C1 segment of cervical spinal cord (tissue), 14 donors: ENCODE measurements at places on chromosomes 1 and 21.

GRCh38 chr1:32273391-32274208, 18.3 kb upstream of the HDAC1 start:
- no peak for DNase-seq

GRCh38 chr1:181640956-181641355, 157.6 kb downstream of the CACNA1E start:
- DNase-seq, result no peak

GRCh38 chr1:203076031-203076511, 9.7 kb downstream of the MYOG start:
- no peak for DNase-seq

DNA sequence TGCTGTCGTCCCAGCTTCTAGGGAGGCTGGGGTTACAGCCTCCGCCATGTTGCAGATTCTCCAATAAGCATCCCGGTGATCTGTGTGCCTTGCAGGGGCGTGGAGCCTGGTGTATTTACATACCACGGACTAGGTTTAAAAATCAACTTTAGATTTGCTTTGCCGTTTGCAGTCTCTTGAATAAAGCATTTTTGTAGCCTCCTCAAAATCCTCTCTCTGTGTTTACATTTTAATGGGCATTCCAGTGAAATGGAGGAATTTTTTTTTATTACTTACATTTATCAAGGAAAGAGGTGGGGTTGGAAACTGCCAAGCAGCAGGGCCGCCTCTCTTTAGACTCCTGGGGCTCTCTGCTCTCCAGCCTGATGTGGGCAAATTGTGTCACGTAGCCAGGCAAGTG, 437.5 kb upstream of the VAMP3 start:
- no peak for DNase-seq

GRCh38 chr21:31222142-31222541, 121.9 kb downstream of the TIAM1 start:
- DNase-seq, result no peak

DNA sequence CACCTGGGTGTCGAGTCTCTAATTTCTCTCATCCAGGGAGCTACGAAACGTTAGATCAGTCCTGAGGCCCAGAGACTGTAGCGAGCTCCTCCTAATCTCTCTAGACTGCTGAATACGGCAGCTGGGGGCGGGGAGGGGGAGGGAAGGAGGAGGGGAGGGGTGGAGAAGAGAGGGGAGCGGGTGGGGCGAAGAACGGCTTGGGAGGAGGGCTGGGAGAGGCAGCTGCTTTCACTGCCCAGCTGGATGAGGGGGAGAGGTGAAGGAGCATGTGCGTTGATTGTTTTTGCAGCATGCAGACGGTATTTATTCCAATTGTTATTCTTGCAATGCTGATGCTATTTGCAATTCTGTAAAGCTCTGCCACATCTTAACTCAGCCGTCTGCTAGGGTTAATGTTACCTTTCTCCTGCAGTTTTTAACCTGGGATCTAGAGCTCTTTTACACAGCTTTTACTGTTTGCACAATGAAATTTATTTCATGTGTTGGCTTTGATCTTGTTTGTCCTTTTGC, 790 bp downstream of the DNAJC6 start:
- peak; percentile 54 for DNase-seq

- DNase-seq, result no peak
Observed at GRCh38 chr21:26815197-26815596, 30.0 kb downstream of the ADAMTS1 start.

- DNase-seq, result no peak
Observed at GRCh38 chr21:46080171-46081021, 17.5 kb upstream of the COL6A2 start.

- no peak for DNase-seq
Observed at GRCh38 chr1:162193815-162194214, 124.3 kb downstream of the NOS1AP start.

GRCh38 chr1:166080277-166080966, 86.4 kb downstream of the FAM78B start:
- DNase-seq, result no peak

DNA sequence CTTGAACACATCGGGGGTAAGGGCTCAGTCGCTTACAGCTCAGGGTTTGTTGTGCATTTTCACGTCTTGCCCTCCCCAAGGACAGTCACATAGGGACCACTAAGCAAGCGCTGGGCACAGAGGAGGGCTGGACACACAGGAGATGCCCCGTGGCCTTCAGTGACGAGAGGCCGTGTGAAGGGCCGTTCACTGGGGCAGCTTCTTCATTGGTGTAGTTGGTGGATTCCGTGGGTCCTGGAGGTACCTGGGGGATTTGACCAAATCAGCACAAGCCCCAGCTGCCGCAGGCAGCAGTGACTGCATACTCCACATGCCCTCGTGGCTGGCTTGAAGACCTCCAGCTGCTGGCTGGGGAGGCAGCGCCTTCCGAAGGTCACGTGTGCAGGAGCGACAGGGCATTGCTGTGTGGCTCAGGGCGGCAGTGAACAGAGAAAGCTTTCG, 100.8 kb upstream of the C1orf174 start:
- DNase-seq, result no peak

- no peak for DNase-seq
Observed at GRCh38 chr1:228212415-228212965, 4.6 kb downstream of the OBSCN start.

GRCh38 chr1:2288816-2289536, 60.9 kb downstream of the SKI start:
- DNase-seq, result no peak

GRCh38 chr1:86583593-86583992, 36.7 kb downstream of the CLCA4 start:
- DNase-seq, result no peak

GRCh38 chr1:75690547-75690946, 34.0 kb upstream of the ACADM start:
- DNase-seq, result no peak

- no peak for DNase-seq
Observed at GRCh38 chr1:34354367-34354766, 177.7 kb downstream of the C1orf94 start.

DNA sequence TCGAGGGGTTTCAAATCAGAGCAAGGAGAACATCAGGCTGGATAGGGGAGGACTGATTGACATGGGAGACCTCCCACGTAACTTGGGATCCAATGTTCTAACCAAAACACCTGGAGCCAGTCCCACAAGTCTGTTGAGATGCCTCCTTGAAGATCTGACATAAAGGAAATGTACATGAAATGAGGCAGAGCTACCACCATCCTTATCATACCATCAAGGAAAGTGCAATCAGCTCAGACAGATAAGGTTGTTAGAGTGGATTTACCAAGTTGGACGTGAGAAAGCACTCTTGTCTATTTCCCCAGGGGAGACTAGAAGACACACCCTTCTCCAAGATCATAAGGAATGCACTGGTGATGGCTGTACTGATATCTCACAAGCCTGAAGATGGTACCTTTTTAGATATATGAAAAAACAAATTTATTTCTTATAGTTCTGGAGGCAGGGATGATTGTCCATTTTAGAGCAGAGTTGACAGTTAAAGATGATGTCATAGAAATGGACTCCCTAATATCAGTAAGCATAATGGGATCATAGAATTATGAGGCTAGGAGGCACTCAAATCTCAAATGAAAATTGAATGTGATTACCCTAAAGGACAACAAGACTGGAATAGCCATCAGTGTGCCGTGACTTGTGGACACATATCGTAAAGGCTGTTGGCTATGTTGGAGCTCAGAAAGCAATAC, 129.1 kb upstream of the RAB4A start:
- no peak for DNase-seq

DNA sequence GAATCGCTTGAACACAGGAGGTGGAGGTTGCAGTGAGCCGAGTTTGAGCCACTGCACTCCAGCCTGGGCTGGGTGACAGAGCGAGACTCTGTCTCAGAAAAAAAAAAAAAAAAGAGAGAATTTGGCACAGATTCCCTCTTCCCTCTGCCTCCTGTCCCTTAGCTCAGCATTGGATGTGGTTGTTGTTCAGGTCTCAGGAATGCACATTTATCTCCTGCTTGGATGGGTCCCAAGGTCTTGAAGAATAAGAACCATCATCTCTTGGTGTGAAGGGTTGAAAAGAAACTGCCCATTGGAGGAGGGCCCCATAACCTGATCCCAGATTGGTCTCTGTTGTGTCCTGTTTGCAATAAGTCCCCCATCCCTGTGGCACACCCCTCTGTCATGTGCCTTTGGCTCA, 34.9 kb downstream of the UBIAD1 start:
- DNase-seq, result no peak

GRCh38 chr1:3463013-3463385, 8.5 kb downstream of the ARHGEF16 start:
- DNase-seq, result no peak

- no peak for DNase-seq
Observed at GRCh38 chr1:248914796-248915381, 8.9 kb downstream of the PGBD2 start.

GRCh38 chr1:36115931-36116330, 9.1 kb downstream of the COL8A2 start:
- no peak for DNase-seq

DNA sequence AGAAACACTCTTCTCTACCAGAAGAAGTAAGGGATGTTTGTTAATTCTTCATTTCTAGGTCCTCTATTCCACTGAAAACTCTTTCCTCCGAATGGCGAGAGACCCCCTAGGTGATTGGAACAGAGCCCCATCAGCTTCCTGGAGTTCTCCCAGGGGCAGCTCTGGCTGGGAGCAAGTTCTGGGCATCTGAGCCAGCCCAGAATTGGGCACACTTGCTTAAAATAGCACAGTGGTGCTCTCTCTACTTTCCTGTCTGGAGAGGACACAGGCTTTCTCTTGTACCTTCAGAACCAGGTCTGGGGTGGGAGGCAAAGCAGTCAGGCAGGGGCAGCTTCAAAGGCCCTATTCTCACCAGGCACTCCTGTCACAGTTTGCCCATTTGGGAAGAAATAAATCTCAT, 83.2 kb upstream of the CNTN2 start:
- no peak for DNase-seq

GRCh38 chr1:92957030-92957734, 4.1 kb downstream of the DIPK1A start:
- DNase-seq, result no peak

GRCh38 chr21:33948951-33949444, 33.4 kb upstream of the ATP5PO start:
- DNase-seq, result no peak

DNA sequence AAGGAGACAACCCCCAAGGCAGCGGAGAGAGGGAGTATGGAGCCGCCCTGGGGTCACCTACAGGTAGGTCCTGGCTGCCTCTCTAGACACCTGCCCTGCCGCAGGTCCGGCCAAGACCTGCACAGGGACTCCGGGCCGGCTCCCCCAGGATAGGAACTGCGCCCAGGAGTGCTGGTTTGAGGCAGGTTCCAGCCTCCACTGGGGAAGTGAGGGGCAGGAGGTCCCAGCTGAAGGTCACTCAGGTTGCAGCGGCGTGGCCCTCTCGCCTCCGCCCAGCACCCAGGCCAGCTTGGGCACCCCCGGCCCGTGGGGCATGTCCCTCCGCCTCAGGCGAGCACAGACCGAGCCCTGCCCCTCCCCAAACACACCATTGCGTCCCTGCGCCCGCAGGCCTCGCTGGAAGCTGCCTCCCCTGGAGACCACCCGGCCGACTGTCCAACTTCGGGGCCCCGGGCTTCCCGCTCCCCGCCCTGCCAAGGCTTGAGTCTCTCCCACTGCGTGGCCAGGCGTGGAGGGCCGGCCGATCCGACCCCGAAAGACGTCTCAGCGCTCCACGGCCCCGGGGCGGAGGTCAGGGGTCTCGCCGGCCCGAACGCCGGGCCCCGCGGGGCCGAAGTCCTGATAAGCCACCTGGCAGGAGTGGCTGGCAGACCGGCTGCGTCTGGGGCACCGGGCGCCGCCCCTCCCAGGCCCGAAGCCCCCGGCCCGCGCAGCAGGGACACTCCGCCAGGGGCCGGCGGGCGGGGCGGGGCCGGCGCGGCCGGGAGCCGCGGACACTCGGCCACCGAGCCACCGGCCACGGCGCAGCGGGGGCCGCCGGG, 1.4 kb upstream of the SKI start:
- DNase-seq, result no peak

DNA sequence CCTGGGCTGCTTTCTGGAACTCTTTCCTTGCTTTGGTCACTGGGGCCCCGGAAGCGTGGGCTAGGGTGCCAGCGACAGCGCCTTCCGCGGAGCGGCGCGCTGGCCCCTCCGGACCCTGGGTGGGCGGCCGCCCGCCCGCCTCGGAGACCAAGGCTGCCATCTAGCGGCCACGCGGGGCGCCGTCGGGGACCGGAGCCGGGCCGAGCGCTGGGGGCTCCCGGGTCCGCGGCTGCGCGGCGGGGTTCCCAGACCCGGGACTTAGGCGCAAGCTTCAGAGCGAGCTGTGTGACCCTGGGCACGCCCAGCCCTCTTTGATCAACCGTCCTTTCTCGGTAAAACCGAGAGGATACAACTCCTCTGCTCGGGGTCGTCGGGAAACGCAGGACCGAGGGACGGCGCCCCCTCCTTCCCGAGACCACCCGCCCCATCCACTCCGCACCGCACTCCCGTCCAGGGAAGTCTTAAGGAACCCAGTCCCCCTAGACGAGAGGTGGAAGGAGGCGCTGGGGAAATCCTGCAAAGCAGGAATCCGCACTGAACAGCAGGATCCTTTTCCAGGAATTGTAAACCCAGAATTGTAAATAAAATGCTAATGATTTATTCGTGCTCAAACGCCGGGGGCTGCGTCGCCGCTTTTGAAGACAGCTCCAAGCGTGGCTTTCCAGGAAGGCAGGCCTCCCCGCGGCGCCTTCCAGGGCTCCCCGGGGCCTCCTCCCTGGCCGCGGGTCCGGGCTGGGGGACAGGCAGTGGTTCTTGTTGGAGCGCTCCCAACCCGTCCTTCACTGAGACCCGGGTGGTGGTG, 41.2 kb downstream of the RRAGC start:
- no peak for DNase-seq

DNA sequence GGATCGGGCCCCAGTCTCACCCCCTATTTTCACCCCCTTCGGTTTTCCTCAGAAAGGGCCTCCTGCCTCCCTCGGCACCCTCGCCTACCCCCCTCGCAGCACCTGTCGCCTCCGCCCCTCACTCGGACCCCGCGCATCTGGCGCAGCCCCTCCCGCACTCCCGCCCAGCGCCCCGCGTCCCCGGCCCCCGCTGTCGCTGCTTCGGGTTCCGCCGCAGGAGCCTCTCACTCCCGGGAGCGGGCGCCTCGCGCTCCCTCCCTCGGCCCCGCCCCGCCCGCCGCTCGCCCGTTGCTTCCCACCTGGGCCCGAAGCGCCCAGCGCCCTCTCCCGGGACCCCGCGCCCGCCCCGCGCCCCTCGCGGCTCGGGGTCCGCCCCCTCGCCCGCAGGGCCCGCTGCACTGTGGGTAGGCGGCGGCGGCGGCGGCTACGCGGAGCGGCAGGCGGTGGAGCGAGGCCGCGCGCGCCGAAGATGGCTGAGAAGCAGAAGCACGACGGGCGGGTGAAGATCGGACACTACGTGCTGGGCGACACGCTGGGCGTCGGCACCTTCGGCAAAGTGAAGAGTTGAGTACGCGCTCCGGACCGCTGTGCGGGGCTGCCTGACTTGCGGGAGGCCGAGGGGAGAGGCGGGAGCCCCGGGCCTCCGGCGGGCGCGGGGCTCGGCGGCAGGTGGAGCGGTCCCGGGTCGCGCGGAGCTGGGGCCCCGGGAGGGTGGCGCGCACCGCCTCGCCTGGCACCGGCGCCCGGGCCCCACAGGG, at the start of gene PRKAA2:
PRKAA2 (plus strand) TSS at position 396 of the 758 bp plus-strand sequence; CDS start at position 470, 74 bp downstream.
- DNase-seq, result no peak

GRCh38 chr1:20279509-20279908, 11.2 kb upstream of the VWA5B1 start:
- no peak for DNase-seq
